OCI-LY7 (cell line): ENCODE measurements at places on chromosomes 2 and 18. TPM values are rescaled to one million over a fixed set of nuclear protein-coding genes. Genes with fewer than 3 reads are reported as not detected.

GRCh38 chr2:190446750-190447516, 38.8 kb downstream of the MFSD6 start:
- DNase-seq: no peak

DNA sequence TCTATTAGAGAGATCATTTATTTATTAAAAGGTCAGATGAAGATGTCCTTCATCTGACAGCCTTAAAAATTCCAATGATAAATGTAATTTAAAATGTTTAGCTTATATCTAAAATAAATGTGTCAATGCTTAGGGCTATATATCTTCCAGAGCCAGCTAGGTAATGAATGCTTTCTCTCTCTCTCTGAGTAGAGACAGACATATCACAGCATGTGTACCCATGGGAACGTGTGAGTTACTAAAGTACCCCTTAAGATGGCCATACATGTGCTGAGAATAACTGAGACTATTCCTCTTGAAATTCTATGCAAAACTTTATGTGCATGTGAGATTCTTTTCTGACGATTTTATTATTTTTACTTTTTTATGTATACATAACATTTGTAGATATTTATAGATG, 420.9 kb upstream of the ST6GAL2 start:
- no peak for DNase-seq

GRCh38 chr2:121282800-121283385, 2.1 kb downstream of the TFCP2L1 start:
- DNase-seq: no peak

OR6B2 gene
- total RNA-seq: not detected in 2 replicates

DNA sequence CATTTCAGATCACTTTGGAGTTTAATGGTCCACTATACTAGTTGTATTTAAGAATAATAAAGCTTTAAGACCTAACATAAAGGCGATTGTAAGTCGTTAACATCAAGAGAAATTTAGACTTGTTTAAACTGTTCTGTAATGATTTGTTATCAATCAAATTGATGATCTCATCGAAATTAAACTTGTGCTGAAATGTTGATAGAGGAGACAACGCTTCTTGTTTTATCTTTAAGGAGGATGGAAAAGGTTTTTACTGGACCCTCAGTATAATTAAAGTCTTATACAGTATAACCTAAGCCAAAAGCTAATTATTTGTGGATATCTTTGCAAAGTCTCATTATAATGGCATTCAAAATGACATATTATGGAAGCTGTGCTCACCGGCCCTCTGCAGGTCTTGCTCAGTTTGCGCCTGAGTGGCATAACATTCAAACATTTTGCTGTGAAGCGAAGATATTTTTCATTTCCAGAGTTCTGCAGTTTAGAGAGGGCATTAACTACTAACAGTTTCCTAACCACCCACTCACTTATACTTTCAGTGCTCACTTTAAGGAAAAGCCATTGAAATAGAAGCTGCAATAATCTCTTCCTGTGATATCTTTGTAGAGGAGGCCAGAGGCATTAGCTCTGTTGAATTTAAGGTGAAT, 1.4 kb upstream of the SERTAD2 start:
- DNase-seq: peak; percentile 69

GRCh38 chr2:46123013-46123412, 174.2 kb upstream of the EPAS1 start:
- no peak for DNase-seq

LANCL1 gene
- total RNA-seq: 55.2 and 67.3 TPM in 2 replicates

GRCh38 chr2:230085201-230085600, 16.5 kb upstream of the SLC16A14 start:
- DNase-seq: no peak
